Activated CD4-positive, alpha-beta memory T cell treated with anti-CD3 and anti-CD28 coated beads for 36 hours (primary cell): ENCODE measurements at places on chromosomes 5 and 9.

DNA sequence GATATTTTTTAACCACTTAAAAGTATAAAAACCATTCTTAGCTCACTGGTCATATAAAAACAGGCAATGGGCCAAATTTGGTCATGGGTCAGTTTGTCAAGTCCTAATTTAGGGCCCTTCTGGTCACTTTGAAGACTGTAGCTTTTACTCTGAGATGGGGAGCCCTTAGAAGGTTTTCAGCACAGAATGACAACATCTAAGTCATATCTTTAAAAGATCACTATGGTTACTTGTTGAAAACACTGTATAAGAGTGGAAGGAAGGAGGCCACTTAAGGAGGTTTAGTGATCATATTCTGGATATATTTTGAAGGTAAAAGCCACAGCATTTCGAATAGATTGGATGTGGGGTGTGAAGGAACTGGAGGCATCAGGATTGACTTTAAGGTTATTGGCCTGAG, 76.7 kb downstream of the STRBP start:
- DNase-seq: no peak

DNA sequence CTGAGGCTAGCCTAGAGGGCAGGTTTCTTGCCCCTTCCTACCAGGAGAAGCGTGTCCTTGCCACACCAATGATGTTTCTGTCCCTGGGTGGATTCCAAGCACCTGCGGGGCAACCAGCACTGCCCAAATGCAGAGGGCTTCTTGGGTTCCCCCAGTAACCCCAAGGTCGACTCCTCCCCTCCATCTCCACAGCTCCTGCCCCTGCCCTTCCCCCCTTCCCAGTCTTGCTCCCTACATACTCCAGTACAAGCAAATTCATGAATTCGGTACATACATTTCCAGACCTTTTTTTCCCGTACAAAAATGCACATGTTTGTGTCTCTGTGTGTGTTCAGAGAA, 12.8 kb upstream of the JADE2 start:
- no peak for DNase-seq

DNA sequence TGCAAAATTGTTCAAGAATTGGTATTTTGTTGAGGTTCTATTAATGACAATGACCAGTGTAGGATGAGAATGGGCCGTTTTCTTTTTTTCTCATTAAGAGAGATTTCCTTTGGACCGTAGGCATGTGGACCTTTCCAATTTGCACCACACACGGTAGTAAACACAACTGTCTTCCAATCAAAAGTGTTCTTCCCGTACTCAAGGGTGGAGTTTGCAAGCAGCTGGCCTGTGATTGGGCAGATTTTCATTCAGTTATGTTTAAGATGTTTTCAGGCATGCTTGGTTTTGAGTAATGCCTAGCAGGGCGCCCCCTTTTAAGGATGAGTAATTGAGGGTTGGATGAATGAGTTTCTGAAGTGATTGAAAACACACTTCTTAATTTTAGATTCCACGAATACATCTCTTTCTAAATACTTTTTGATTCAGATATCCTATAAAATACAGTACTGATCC, 2.5 kb downstream of the KDM3B start:
- DNase-seq: peak; percentile 79

GRCh38 chr9:72589667-72590521, 68.5 kb downstream of the TMC1 start:
- DNase-seq: no peak

- DNase-seq: no peak
These were observed 737 bp downstream of the RNF180 start for GRCh38 chr5:64166201-64166959.
